ENCODE measurements at places on chromosomes 13 and 19.

GRCh38 chr19:16771618-16772017, 52.0 kb downstream of the NWD1 start:
- peak; percentile 14 for DNase-seq

- no peak for DNase-seq
These were observed 94.0 kb downstream of the KLF12 start for GRCh38 chr13:74040200-74040599.

GRCh38 chr13:54367639-54368271, 1339.1 kb downstream of the OLFM4 start:
- DNase-seq = no peak

GRCh38 chr19:48798937-48799336, 11.9 kb downstream of the BCAT2 start:
- DNase-seq = no peak

GRCh38 chr19:31111741-31112140, 237.5 kb downstream of the TSHZ3 start:
- DNase-seq = no peak

DNA sequence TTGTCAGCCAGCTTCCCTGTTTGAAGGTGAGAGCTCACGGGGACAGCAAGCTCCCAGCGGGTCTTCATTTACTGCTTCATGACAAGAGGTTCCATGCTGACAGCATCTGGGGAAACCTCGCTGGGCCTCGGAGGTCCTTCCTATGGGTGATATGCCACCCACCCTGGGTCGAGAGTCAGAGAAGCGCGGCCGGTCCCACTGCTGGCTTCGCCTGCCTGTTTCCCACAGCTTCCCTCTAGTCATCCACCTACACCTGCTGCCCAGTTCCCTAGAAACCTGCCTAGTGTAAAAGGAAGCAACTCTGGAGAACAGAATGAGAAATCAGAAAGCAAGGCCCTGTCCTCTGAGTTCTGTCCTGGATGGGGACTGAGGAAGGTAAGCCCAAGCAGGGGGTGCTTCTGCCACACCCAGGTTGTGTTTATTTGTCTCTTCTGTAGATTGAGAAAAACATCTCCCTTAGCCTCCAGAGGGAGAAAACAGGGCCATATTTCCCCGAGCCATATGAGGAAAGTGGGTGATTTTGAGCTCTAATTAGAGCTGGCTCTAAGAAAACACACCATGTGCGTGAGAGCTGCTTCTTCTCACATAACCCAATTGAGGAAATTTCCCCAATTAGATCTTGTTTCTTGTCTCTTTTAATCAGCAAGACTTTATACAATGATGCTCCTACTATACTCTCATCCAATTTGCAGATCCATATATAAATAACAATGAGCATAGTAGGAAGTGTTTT, 504.3 kb downstream of the IRS2 start:
- no peak for DNase-seq

GRCh38 chr19:34232566-34233481, 21.5 kb upstream of the GARRE1 start:
- DNase-seq = no peak

- no peak for DNase-seq
These were observed 7.2 kb downstream of the IQCN start for GRCh38 chr19:18266771-18267686.

GRCh38 chr13:77981281-77981881, 62.8 kb upstream of the EDNRB start:
- no peak for DNase-seq

- DNase-seq = no peak
These were observed 66.1 kb upstream of the C1QTNF9B start for GRCh38 chr13:23963184-23963931.

DNA sequence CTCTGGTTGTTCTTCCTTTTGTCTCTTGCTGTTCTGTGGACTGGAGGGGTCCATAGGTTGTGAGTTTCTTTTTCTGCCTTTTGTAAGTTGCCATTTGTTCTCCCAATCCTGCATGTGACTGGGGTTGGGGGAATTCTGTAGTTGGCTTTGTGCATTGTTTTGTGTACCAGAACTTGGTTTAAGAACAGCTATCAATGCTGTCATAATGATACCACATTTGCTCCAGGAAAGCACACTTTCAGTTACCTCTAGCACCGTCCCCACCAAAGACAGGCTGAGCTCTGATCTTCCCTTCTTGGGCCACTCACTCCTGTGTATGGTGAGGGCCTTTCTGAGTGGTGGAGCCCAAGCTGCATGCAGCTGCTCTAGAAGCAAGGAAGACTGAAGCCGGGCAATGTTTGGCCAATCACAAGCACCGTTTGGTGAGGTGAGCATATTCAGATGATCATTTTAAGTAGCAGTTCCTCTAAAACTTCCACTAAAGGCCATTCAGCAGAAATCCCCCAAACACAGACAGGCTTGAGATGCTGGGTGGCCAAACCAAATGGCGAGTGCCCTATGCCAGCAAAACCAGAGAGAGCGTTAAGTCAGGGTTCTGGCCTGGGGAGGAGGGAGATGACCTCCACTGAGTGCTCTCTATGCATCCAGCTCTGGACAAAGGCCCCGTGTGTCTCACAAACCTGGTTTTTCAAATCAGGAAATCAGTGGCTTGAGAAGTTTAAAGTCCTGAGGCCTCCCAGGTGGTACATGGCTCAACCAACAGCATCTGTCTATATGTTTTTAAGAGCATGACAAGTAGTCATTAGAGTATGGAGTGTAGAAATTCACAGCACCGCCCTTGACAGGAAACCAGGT, 120.7 kb upstream of the SPATA13 start:
- no peak for DNase-seq

GRCh38 chr13:51223560-51224270, 1.5 kb downstream of the FAM124A start:
- no peak for DNase-seq

DNA sequence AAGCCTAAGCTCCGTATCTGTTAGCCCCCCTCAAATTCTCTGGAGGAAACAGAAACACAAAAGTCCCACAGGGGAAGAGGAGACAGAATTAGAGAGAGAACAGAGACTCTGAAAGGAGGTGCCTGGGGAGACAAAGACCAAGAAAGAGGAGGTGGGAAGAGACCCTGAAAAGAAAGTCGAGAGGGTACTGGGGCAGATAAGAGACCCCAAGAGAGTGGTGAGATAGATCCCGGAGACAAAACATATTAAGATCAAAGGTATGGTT, 915 bp upstream of the GRWD1 start:
- no peak for DNase-seq

DNA sequence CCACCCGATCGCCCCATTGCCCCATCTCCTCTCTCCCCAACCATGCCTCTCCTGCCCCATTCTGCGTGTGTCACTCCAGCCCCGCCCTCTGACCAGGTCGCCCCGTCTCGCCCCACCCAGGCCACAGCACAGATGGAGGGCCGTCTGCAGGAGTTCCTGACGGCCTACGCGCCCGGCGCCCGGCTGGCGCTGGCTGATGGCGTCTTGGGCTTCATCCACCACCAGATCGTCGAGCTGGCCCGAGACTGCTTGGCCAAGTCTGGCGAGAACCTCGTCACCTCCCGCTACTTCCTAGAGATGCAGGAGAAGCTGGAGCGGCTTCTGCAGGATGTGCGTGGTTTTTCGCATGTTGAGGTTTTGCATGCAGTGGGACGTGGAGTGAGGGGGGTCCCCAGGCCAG, 26.2 kb downstream of the MAST3 start:
- no peak for DNase-seq

DNA sequence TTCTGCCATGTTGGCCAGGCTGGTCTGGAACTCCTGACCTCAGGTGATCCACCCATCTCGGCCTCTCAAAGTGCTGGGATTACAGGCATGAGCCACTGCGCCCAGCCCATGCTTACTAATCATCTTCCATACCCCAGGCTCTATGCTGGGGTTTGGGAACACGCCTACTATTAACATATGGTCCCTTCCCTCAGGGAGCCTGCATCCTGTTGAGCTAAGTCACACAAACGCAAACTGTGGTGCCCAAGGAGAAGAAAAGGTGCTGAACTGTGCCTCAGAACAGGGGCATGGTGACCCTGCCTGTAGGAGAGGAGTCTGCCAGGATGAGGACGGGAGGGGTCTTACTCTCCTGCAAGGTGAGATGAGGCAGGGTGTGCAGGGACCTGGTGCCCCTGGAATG, 5.6 kb downstream of the MICOS13 start:
- DNase-seq = no peak

DNA sequence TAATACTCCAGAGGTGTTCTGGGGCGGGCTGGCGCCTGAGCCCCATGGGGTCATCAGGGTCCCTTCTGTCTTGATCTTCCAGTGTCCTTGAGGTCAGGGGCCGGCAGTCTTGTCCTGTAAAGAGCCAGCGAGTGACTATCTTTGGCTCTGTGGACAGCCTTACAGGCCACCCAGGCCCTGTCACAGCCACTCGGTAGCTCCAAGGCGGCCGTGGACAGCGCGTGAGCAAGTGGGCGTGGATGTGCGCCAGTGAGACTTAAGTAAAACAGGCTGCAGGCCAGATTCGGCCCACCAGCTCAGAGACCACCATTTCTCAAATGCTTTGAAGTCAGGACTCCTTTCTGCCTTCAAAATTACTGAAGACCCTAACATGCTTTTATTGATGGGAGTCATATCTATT, 3.7 kb downstream of the ZNF444 start:
- no peak for DNase-seq

GRCh38 chr13:113358653-113359190, 5.2 kb downstream of the GRTP1 start:
- no peak for DNase-seq

GRCh38 chr19:13848340-13848677, 28.6 kb upstream of the NANOS3 start:
- no peak for DNase-seq

- no peak for DNase-seq
These were observed 112.3 kb downstream of the AKAP11 start for GRCh38 chr13:42384265-42384664.

- no peak for DNase-seq
These were observed 98.3 kb downstream of the ELF1 start for GRCh38 chr13:40920826-40921225.

DNA sequence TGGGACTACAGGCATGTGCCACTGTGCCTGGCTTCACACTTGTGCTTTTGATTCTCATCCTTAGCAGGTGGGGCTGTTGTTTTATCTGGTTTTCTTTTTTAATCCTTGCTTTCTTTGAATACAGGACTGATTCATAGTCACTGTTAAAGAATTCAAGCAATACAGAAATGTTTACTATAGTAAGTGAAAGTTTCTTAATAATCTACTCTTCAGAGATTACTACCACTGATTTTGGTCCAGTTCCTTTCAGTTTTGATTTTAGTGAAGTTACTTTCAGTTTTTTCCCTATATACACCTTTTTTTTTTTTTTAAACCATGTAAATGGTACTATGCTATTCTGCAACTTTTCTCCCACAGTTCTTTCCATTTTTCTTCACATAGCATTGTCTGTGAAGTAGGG, 53.6 kb downstream of the GATAD2A start:
- no peak for DNase-seq

DNA sequence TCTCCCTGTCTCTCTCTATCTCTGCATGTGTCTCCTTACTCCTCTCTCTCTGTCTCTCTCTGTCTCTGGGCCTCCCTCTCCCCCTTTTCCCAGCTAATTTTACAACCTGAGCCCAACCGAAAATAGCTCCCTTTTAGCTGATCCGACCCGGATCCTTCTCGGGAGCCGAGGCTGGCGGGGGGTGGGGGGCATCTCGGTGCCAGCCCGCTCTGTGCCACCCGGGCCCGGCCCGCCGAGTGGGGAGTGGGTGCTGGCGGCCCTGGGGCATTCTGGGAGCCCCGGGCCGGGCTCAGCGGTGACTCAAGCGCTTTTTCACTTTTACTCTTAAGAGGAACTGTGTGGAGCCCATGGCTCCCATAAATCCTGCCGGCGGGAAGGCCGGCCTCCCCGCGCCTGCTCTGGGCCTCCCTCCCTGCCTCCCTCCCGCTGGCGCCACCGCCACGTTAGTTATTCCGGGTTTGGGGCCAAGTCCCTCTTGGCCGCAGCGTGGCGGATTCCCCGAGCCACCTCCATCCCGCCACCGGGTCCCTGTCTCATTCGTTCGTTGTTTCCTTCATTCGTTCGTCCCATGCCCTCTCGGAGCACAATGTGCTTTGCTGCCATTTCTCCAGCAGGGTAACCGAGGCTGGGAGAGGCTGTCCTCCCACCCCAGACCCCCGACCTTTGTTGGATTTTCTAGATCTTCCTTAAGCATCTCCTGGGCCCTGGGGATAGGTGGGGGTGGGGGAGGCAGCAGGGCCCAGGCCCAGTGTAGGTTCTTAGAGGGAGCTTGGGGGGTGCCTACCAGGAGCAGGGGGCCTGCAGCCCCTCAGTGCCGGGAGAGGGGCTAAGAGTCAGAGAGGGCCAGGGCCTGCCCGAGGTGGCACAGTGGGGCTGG, 3.2 kb downstream of the NFIC start:
- DNase-seq = no peak

- DNase-seq = no peak
These were observed 18.4 kb downstream of the SPATA13 start for GRCh38 chr13:24178847-24179485.

- no peak for DNase-seq
These were observed 20.1 kb upstream of the MYO16 start for GRCh38 chr13:108609353-108609752.

DNA sequence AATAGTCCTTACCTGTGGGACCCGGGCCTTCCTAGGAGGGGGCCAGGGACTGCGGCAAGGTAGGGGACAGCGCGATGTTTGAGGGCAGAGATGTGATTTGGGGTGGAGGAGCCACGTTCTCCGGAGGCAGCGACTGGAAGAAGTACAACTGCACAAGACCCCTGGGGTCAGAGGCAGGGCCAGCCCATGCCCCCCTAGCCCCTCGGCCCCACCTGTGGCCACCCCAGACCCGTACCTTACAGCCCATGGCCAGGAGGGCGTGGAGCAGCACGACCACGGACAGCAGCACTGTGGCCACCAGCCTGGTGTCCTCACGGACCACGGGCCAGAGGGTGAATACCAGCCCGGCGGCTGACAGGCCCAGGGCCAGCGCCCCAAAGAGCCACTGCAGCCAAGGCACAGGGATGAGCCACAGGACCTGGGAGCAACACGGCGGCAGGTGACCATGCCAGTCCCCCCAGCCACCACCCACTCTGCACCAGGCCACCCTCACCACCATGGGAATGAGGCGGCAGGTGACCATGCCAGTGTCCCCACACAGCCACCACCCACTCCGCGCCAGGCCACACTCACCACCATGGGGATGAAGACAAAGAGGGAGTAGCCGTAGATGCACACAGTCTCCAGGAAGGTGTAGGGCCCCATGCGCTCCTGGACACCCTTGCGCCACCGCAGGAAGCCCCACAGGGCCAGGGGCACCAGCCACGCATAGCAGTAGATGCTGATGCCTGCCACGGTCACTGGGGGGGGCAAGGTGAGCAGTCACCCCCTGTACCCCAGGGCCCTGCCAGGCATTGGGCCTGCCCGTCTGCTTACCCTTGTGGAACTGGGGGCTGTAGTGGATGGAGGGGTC, 5.0 kb downstream of the YIPF2 start:
- DNase-seq = no peak

Data from stimulated activated CD8-positive, alpha-beta memory T cell treated with anti-CD3 and anti-CD28 coated beads, Interleukin-7, amount 100 ng/mL, for 1 hour (primary cell).